ENCODE measurements at places on chromosomes 12 and 14.

DNA sequence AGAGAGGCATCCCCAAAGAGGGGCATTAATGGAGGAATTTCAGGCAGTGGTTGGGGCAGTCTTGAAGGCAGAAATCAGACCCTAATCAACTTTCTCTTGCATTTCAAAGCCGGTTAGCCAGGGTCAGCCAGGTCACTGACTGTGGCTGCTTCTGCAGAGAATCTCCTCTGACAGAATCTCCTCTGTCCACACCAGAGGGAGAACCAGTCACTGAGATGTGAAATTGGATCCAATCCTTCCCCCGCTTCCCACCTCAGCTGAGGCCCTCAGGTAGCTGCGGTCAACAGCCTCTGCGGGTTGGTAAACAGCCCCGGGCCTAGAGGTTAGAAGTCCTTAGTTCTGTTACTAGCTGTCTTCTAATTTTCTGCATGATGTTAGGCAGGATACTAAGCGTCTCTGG lies 39.8 kb upstream of the NUAK1 start:
- DNase-seq = no peak

DNA sequence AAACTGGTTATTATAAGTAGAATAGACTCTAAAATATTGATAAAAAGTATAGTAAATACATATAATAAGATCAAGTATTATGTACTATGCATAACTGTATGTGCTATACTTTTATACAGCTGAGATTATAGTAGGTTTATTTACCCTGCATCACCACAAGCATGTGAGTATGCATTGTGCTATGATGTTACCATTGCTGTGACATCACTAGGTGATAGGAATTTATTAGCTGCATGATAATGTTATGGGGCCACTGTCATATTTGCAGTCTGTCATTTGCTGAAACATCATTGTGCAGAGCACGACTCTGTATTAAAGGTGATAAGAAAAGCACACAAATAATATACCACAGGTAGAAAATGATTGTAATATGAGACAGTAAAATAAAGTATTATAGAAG lies 385.6 kb downstream of the ZFP36L1 start:
- no peak for DNase-seq

- DNase-seq = no peak
Measured at GRCh38 chr14:104026024-104026423, 59.5 kb upstream of the ASPG start.

DNA sequence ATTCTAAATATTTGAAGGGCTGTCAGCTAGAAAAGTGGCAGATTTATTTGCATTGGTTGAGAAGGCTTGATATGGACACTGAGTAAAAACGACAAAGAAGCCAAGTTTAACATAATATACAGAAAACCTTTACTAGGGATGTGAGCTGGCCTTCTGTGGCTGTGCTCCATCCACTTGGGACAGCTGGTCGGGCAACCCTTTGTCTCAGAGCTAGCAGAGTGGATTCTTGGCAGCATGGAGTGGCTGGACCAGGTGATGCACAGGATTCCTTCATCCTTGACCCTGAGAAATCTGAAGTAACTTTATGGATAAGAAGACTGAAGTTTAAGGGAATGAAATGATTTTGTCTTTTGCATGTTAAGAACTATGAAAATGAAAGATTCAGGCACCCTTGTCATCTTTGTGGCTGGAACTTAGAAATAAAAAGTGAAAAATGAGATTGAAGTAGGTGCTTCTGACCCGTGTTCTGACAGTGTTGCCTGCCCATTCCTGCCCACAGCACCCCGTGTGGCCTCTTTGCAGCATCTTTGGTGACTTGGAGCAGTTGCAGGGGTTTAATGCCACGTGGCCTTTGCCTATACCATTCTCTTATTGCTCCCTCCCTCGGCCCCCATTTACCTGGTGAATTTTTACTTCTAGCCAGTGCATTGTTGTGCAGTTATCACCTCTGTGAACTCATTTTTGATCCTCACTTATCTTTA lies 32.6 kb downstream of the PELI2 start:
- no peak for DNase-seq

DNA sequence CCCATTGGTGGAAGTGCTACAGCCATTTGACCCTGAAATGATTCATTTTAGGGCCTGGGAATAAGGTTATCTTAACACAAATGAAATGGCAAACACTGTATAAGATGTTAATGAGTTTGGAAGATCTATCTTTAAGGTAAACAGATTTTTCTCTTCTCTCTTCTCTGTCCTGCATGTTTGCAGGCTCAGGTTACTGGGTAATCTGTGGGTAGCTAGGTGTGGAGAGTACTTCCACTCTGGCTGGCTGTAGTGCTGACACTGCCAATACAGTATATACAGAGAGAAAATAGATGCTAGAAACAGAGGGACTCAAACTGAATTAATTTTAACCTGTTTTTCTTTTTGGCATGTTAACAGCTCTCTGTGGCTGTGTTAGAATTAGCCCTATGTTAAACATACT lies 84.6 kb downstream of the SLC38A6 start:
- peak; percentile 9 for DNase-seq

DNA sequence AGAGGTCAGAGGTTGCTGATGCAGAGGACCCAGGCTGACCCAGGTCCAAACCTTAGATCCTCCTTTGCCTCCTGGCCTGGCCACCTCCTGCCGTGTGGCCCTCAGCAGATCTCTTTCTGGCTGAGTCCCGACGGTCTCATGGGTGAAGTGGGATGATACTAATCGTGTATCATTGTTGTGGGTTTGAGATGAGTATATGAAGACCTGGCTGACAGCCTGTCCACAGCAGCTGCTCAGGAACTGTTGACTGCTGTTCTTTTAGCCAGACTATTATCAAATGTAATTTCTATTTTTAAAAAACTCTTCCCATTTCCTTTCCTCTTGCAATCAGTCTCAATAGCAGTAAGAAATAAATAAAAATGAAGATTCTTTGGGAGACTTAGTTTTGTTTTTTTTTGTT lies 45.6 kb downstream of the ANKRD9 start:
- no peak for DNase-seq

DNA sequence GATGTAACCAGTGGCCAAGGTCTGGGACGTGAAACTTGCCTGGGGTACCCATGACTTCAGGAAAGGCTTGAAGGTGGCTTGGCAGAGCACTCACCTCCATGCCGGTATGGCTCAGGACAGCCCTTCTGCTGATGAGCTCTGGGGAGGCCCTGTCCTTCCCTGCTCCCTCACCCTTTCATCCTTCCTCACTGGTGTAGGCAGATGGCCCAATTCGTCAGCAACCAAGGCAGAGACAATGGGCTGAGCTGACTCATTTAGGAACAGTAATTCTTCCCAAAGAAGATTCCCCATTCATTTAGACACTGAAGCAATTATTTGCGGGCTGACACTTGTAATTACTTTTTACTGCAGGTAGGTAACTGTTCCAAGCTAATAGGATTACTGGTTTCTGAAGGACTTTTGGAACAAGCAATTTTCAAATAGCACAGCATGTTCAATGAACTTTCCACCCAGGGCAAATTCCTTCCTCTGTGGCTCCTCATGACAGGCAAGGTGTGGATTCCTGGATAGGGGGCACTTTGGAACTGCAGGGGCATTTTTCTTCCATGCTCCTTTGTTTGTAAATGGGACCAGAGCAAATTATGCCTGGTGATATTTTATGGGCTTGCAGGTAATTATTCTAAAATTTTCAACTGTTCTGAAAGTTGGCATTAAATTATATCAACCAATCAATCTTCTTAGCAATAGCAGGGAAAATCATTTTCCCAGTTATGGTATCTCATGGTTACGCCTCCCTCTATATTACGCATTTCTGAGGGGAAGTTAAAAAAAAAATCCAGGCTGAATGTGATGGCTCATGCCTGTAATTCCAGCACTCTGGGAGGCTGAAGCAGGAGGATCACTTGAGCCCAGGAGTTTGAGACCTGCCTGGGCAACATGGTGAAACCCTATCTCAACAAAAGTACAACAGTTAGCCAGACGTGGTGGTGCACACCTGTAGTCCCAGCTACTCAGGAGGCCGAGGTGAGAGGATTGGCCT lies 24.1 kb upstream of the NRDE2 start:
- DNase-seq = no peak

DNA sequence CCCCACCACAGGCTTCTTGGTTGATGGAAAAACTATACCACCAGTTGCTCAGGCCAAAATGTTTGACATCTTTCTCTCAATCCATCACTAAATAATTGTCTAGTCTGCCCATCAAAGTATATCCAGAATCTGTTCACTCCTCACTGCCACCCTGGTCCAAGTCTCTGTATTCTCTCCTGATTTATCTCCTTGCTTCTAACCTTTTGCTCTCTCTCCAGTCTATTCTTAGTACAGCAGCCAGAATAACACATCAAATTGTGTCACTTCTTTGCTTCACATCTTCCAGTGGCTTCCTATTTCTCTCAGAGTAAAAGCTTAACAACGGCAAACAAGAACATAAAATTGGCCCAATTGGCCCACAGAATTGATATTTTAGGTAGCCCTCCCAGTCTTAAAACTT lies 272.8 kb downstream of the IPO8 start:
- no peak for DNase-seq

GRCh38 chr14:32607399-32607798 lies 278.3 kb downstream of the AKAP6 start:
- no peak for DNase-seq

- no peak for DNase-seq
Measured at GRCh38 chr12:2391740-2392331, 339.0 kb downstream of the CACNA1C start.

DNA sequence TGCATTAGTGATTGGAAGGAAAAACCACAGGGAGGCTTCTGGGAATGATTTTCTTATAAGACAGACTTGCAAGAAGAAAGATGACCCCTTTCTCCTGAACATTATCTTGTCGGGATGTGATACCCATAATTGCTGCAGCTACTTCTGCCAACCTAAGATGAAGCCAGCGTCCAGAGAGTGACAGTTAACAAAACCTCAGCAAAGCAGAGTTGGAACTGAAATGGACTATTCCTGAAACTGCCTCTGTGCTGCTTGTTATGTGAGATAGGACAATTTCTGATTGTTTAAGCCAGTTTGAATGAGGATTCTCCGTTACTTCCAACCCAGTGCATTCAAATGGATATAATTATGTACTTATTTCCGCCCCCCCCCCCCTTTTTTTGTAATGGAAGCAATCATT lies 204.5 kb downstream of the ERC1 start:
- DNase-seq = no peak

GRCh38 chr12:93680006-93680405 lies 2.8 kb downstream of the CRADD start:
- no peak for DNase-seq

DNA sequence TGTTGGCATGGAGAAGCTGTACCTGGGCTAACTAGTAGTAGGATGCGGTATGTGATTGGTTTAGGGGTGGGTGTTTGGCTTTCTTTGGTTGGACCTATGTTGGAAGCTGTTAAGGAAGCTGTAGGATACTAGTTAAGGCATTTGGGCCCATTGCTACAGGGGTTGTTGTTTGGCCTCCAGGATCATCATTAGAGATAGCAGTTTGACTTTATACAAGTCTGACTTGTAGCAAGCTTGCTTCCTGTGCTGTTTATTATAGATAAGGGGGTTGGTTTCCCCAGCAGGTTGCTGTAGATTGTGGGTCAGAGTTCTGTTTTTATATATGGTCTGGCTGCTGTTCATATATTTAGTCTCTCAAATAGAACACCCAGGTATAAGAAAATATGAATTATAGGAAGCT lies 1.4 kb upstream of the PRIM1 start:
- DNase-seq = no peak

DNA sequence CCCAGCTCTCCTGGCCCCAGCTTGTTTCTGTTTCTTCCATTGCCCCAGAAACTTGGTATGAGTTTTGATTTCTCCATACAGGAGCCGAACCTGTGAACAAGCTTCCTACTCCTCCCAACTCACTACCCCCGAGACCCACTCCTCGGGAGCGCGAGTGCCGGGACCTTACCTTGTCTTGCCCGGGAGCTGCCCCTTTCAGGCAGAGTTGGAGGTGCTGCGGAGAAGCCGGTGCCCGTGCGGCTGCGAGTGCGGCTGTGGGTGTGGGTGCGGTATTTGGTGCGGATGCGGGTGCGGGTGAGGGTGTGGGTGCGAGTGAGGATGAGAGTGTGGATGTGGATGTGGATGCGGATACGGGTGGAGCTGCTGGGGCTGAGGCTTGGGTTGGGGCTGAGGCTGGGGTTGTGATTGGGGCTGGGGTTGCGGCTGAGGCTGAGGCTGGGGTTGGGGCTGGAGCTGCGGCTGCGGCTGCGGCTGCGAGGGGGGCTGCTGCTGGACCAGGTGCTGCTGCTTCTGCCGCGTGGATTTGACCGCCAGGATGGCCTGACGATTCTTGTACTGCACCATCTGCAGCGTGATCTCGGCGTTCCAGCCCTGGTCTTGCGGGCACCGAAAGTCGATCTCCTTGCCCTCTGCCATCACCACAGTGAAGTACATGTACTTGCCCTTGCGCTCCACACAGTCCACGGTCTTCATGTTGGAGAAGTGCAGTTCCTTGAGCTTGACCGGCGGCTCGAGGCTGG lies 1.1 kb downstream of the PHLDA1 start:
- DNase-seq = no peak

- DNase-seq = no peak
Measured at GRCh38 chr12:51126297-51126696, 42.9 kb upstream of the CSRNP2 start.
